Mononuclear cell (primary cell): ENCODE measurements at places on chromosomes 7 and 10. TPM values are rescaled to one million over a fixed set of nuclear protein-coding genes. Genes with fewer than 3 reads are reported as not detected.

The CFAP58 gene
- total RNA-seq: 0.10 TPM

The ATP6V0A4 gene
- total RNA-seq: not detected

The SEMA4G gene
- total RNA-seq: 0.10 TPM

The SCIN gene
- 0.21 TPM for total RNA-seq
